ENCODE measurements at places on chromosomes 5 and 9.

GRCh38 chr5:15995341-15996052, 184.1 kb downstream of the MARCHF11 start:
- DNase-seq: no peak

- no peak for DNase-seq
These were observed 75.2 kb downstream of the CDH6 start for GRCh38 chr5:31268686-31269085.

- no peak for DNase-seq
These were observed 53.5 kb downstream of the KIF4B start for GRCh38 chr5:155066886-155067595.

GRCh38 chr5:77767301-77767700, 8.8 kb downstream of the TBCA start:
- DNase-seq: no peak

GRCh38 chr9:103804077-103804735, 289.9 kb upstream of the SMC2 start:
- DNase-seq: no peak

DNA sequence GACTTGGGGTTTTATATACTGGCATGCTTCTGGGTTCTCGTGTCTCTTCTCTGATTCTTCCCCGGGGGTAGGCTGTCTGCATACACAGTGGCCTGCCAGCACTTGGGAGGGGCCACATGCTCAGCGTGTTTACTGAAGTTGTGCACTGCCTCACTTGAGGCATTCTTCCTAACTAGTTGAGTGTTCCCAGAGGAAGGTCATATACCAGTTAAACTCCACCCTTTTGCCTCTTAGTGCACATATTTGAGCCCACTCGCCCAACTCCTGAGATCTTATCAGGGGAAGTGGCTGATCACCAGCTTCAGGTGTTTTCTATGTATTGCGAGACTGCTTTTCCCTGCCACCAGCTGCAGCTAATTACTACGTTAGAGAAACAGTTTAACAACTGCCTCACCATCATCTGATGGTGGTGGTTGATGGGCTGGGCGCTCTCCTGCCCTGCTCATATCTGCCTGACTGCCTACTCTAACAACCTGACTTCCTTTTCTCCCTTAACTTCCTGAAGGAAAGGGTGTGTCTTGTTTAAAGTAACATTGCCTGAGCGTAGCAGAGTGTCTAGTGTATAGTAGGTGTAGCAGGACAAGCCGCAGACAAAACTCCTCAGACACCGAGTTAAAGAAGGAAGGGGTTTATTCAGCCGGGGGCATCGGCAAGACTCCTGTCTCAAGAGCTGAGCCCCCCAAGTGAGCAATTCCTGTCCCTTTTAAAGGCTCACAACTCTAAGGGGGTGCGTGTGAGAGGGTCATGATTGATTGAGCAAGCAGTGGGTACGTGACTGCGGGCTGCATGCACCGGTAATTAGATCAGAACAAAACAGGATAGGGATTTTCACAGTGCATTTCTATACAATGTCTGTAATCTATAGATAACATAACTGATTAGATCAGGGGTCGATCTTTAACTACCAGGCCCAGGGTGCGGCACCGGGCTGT, 60.1 kb upstream of the CLINT1 start:
- DNase-seq: peak; percentile 53

- DNase-seq: no peak
These were observed 66.2 kb downstream of the ARHGEF28 start for GRCh38 chr5:73692166-73692640.

- no peak for DNase-seq
These were observed 293.2 kb upstream of the CLINT1 start for GRCh38 chr5:158152136-158152535.

GRCh38 chr5:172171118-172171517, 16.9 kb downstream of the STK10 start:
- no peak for DNase-seq

- no peak for DNase-seq
These were observed 121.6 kb downstream of the ADAMTSL1 start for GRCh38 chr9:18595597-18595996.

DNA sequence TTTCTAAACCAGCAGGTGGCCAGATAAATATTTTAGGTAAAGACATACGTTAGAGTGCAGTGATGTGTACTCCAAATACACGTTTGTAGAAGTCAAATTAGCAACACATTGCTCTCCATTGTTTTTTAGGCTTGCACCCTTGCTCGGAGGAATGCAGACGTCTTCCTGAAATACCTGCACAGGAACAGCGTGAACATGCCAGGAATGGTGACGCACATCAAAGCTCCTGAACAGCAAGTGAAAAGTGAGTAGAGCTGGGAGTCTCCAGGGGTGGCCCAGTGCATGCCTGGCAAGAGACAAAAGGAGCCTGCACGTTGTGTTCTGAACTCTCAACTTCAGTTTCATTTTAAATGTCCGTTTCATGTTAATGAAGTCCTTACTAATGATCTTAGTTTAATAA, 207.5 kb upstream of the OTULINL start:
- no peak for DNase-seq

DNA sequence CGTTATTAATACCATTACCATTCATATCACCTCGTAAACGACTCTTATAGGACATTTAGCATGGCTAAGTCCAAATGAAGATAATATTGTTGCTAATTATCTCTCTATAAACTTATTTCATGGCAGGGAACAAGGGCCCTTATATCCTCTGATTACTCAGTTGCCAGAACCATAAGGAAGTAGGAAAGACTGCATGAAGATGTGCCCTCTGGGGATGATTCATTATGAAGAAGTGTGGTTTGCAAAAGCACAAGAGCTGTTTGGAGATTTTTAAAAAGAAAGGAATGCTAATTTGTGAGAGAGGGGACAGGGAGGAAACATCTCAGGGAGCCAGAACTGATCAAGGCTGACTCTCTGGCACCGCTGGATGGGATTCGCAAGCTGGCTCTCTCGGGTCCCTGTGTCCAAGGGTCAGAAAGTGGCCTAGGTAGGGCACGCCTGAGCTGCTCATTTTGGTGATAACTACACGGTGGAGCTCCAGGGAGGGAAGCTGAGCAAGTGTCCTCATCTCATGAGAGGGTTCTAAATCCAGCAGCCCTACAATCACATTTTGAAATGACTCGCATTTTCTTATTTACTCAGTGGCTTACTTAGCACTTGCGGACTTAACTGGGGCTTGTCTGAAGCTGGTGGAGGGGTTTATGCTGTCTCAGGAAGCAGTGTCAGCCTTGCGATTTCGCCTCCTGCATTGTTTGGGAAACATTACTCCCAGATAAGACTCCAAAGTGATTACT, 136.8 kb downstream of the C5orf15 start:
- no peak for DNase-seq

DNA sequence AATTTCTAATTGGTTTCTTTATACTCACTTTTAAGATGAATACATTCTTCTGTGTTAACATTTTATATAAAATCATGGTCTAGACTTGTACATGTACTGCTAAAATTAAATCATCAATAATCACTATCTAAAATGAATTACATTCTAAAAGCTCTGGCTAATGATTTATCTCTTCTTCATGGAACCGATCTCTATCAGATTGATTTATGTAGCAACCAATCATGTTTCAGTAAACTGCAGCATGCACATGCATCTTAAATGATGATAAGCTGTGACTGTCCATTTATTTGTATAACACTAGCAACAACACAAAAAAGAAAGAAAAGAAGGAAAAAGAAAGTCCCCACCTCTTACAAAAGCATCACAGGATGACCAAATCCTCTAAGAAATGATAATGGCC, 669.2 kb downstream of the NR2F1-AS1 start:
- no peak for DNase-seq

GRCh38 chr9:91034521-91034920, 232.9 kb downstream of the SYK start:
- DNase-seq: peak; percentile 52

- peak; percentile 55 for DNase-seq
These were observed 3.7 kb upstream of the PDCD6 start for GRCh38 chr5:267716-268115.

GRCh38 chr9:117034866-117035265, 347.8 kb downstream of the TRIM32 start:
- DNase-seq: no peak

GRCh38 chr9:6086006-6086655, 70.7 kb upstream of the RANBP6 start:
- no peak for DNase-seq

- DNase-seq: no peak
These were observed 47.5 kb downstream of the RAPGEF6 start for GRCh38 chr5:131587541-131587940.

- DNase-seq: no peak
These were observed 124.3 kb downstream of the STK32A start for GRCh38 chr5:147359101-147359500.

- DNase-seq: no peak
These were observed 3.7 kb downstream of the MRPL36 start for GRCh38 chr5:1795931-1796330.

GRCh38 chr9:126149661-126150060, 177.0 kb upstream of the MVB12B start:
- DNase-seq: peak; percentile 38

DNA sequence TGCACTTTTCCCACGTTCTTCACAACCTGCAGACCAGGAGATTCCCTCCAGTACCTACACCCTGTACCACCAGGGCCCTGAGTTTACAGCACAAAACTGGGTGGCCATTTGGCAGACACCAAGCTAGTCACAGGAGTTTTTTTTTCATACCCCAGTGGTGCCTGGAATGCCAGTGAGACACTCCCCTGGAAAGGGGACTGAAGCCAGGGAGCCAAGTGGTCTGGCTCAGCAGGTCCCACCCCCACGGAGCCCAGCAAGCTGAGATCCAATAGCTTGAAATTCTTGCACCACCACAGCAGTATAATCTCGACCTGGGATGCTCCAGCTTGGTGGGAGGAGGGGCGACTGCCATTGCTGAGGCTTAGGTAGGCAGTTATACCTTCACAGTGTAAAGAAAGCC, 26.3 kb upstream of the SMC5 start:
- no peak for DNase-seq

GRCh38 chr9:27487128-27487640, 36.9 kb upstream of the IFNK start:
- no peak for DNase-seq

Measured in activated CD8-positive, alpha-beta memory T cell treated with anti-CD3 and anti-CD28 coated beads, Interleukin-2, amount 50 U/mL, for 48 hours (primary cell).